ENCODE measurements at places on chromosomes 13 and 19.
A peak's percentile ranks its signal among the peaks of the same experiment; 100 is the strongest.

GRCh38 chr13:50636007-50636704, 207.3 kb downstream of the DLEU7 start:
- no peak for DNase-seq

DNA sequence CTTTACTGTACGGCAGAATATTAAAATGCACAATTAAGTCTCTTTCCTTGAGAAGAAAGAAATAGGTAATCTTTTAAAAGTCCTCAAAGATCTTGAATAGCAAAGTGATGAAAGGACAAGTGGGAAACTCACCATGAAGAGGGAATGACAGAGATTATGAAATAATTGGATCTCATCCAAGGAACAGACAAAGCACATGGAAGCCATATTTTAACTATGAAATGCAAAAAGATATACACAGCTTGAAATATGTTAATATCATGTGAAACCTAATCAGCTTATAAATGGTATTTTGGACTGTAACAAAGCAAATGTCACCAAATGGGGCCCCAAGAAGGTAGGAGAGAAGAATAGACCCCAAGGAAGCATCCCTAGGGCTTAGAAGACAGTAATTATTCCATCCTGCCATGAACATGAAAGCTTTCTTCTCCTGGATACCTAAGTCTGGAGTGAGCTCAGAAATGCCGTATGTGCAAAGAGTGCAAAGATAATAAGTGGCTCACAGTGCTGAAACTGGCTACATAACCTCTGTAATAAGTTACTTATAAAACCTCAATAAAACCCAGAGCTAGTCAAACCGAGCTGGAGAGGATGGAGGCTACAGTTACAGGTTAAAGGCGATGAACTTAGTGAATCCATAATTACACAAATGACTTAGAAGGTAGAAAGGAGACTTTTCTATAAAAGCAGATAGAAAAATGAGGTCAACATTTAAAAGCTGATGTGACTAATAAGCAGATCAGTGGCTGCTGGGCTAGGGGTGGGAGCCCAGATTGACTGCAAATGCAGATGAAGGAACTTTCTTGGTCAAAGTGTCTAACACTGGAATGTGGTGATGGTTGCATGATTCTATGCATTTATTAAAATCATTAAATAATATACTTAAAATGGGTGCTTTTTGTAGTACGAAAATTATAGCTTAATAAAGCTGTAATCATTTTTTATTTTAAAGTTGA, 34.4 kb downstream of the DCLK1 start:
- DNase-seq = no peak

GRCh38 chr19:42017040-42017439, 23.0 kb upstream of the ATP1A3 start:
- DNase-seq = no peak

GRCh38 chr19:2779121-2779740, 3.8 kb downstream of the SGTA start:
- DNase-seq = no peak

DNA sequence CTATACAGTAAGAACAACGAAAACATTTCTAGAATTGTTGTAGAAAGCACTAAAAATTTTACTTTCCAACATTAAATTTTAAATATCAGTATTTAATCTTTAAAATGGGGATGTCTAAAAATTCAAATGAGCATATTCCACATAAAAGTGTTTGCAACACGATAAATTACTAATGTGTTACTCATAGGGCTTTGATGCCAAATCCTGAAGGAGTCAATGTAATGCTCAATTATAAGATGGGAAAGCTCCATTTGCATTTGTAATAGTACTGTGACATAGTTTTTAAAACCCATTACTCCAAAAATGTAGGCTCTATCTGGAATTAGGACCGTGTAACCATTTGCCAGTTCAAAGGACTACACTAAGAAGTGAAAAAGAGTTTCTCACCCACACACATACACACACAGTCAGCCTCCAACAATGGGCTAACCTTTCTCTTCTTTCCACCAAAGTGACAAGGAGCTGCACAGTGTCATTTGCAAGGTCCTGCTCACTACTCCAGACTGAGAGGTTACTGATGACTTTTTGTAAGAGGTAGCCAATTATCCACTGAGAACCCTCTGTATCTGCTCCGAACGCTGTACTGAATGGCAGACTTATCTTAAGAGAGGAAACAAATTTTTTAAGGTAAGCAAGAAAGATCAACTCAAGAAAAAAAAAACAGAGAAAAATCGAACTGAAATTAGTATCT, 26.1 kb upstream of the EEF1AKMT1 start:
- DNase-seq = no peak

- DNase-seq = no peak
Observed at GRCh38 chr19:34314437-34315313, 50.3 kb upstream of the GPI start.

DNA sequence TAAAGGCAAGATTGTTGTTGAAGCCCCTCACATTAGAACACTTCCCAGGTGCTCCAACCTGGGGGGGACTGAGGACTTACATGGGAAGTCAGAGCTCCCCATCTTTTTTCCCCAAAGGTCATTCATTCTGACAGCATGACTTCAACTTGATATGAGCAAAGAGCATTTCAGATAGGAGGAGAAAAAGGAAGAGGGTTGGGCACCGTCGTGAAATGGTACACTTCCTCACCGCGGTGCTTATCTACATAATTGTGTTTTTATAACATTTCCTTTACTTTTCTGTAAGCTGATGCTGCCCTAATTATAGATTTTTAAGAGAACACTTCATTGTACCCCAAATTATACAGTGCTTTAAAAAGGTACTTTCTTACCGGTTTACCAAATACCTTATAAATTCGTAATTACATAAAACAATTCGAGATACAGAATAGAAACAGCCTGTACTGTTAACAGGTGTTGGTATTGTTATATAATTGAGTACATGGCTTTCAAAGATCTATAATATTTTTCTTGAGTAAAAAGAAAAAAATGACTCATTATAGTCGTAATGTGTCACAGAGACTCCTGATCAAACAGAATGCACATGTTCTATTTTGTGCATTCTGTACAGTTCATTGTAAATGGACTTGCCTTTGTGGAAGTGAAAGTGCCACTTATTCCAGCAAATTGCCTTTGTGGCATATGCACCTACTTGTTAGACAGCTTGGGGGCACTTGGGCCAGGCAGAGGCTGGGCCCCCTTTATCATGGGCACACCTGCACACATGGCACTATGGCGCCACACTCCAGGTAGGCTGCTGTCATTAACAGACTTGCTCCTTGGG, 81.8 kb downstream of the GGACT start:
- DNase-seq = no peak

- DNase-seq = no peak
Observed at GRCh38 chr13:101085551-101085950, 330.8 kb downstream of the NALCN start.

- DNase-seq = no peak
Observed at GRCh38 chr19:46714444-46715106, 2.3 kb downstream of the PRKD2 start.

DNA sequence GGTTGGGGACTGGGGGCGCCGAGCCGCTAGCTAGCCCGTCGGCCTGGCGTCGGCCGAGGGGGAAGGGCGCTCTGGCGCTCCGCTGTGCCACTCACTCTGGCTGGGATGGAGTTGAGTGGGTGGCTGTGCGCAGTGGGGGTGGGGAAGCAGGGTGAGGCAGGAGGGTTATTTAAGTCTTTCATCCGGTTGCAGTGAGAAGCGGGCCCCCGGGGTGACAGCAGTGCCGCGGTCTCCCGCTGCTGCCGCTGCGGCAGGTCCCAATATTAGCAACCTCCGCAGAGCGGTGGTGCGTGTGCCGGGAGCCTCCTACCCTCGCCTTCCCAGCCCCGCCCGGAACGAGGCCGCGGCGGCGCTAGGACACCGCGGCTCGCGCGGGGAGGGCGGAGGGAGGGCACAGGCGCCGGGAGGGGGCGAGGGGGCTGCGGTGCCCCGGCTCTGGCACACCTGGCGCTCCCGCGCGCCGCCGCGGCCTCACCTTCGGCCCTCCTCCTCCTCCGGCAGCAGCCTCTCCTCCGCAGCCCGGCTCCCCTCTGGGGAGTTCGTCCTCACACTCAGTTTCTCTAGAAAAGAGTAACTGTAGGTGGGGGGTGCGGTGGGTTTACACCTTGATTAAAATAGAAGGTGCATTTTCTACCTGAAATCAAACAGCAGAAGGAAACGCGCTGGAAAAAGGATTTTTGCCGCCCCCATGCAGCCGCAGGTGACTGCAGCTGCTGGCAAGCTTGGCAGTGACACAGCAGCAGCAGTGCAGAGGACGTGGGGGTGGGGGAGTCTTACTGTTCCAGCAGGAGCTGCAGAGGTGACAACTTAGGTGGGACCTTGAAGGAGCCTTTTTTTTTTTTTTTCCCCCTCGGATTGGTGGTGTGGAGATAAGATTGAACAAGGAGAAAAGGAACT, 4.5 kb downstream of the FGF9 start:
- peak; percentile 61 for DNase-seq

DNA sequence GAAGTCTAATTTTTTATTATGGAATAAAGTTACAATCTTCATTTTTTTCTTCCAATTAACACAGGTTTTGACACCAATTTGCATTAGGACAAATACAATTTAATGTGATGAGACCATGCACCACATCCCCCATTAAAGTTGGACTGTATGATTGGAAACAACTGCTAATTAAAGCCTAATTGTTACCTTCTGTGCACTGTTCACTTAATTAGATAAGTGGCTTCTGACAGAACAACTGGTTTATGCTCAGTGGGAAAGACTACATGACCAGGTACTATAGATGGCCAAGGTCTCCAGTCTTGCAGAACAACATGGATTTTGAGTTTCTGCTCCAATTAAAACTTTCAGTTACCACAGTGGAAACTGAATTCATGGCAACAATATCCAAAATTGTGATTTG, 198.1 kb downstream of the FGF14 start:
- no peak for DNase-seq

- DNase-seq = no peak
Observed at GRCh38 chr19:16325161-16325527, 518 bp downstream of the KLF2 start.

DNA sequence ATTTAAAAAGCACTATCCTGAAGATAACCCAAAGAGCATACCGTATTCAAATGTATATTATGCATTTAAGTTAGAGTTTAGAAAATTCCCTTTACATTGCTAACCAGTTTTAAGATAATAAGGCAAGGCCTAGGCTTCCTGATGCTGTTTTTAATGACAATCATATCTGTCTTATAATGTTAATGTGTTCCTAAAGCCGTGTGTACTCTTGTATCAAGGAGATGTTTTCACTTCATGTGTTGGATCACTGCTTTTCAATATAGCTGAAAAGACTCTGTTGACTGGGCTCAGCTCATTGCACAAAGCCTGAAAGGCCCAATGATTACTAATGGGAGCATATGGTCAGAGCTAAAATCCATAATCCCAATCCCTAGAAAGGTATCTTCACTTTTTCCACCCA, 81.6 kb downstream of the DACH1 start:
- no peak for DNase-seq

DNA sequence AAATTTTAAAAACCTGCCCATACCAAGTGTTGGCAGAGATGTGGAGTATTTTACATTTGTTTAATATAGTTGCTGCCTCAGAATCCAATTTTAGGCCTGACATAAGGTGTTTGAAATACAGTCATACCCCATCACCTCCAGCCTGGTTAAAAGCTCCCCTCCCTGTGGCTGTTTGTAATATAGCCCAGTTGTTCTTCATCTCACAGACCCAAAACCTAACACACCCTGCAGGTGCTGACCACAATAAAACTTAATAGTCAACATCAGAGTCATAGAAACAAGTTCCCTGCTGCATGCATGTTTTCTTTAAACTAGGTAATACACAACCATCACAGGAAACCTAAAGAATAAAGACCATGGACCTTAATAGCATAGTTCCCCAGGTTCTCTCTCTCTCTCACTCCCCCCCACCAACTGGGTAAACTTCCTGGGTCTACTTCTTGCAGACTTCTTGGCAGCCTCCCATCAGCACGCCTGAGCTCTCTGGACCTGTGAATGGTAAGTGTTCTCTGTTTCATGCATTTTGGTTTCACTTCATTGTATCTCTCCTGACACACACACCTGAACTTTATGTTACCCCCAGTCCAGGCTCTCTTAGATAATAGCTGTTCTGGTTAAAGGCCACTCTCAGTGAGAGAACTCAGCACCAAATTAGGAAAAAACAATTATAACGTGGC, 1369.9 kb downstream of the EFNB2 start:
- DNase-seq = no peak

- no peak for DNase-seq
Observed at GRCh38 chr19:2685204-2685704, 17.2 kb downstream of the GNG7 start.

DNA sequence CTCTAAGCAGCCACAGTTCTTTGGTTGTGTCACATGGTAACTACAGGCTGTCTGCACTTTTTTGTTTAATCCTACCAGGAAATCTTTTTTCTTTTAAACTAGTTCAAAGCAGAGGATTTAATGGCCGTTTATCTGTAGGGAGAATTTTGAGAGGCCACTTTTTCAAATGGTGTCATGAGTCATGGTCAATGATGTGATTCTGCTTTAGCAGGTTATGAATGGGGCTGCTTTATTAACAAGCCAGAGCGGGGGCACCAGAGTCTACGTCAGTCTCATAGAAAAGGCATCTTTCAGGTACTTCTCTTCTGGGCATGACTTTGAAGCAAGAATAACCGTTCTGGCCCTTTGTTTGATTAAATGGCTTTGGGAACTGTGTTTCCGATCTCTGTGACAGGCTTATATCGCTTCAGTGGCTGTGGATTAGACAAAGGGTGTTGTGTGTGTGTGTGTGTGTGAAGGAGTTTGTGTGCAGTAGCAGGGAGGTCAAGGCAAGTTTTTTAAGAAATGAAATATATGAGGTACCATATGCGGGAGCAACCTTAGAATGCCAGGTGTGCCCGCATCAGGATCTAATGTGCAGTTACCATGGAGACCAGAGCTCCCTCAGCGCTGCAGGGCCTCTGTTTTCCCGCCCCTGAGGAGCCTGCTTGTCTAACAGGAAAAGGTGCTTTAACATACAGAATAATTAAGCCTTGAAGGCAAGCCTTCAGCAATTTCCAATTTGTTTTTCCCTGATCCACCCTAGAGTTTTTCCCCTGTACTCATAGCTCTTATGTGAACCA, 120.5 kb downstream of the KATNAL1 start:
- no peak for DNase-seq

DNA sequence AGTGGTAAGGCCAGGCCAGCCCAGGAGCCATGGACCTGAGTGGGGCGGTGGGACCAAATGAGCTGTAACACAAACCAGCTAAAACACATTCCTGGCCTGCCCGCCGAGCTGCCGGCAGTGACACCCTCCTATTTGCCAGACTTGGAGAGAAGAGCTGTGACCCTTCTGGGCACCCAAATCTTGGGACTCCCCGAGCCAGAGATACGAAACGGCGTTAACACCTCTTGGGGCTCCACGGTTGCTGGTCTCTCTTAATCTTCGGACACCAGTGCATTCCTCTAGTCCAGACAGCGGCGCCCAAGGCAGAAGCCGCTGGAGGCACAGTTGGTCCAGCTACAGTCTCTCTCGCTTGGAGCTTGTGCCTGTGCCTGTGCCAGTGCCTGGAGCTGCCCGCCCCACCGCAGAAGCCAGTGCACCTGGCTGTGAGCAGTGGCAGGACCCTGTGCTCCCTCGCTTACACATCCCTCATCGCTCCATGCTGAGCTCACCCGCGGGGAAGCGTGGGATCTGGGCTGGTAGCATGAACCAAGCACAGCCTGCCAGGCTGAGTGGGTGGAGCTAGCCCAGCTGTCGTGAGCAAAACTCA, 147.2 kb upstream of the KLHL1 start:
- DNase-seq = no peak
